Left forelimb (tissue), 1 donor: ENCODE measurements at places on chromosomes 13 and 19.
A peak's percentile ranks its signal among the peaks of the same experiment; 100 is the strongest.

DNA sequence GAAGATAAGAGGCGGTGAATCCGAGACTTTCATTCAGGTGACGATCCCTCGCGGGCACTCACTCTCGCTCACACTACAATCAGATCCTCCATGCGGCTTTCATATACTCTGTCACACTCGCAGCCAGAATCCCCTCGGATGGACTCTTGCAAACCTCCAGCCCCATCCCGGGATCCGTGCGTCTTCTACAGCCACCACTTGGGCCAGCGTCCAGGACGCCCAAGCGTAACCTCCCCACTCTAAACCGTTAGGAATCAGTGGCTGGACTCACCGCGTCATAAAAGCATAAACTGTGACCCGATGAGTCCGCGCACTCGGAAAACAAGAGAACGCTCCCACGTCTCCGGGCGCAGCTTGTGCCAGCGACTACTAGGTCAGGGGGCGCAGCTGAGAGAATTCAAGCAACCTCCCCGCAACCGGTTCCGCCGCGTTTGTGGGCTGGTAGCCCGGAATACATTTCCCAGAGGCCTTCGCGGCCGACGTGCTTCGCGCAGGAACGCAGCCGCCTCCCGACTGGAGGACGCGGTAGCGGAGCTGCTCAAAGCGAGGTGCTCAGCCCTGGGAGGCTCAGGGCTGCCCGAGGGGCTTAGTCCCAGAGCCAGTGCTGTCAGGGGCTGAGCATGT lies 27.6 kb downstream of the ZNF607 start:
- peak; percentile 91 for DNase-seq

- DNase-seq, result no peak
These were observed 10.2 kb downstream of the PPP2R1A start for GRCh38 chr19:52200044-52200443.

GRCh38 chr19:51124729-51125128 lies at the start of gene SIGLEC9:
Gene SIGLEC9 (plus strand): TSS chr19:51124906. CDS start chr19:51124975, 69 bp downstream.
- DNase-seq, result no peak

DNA sequence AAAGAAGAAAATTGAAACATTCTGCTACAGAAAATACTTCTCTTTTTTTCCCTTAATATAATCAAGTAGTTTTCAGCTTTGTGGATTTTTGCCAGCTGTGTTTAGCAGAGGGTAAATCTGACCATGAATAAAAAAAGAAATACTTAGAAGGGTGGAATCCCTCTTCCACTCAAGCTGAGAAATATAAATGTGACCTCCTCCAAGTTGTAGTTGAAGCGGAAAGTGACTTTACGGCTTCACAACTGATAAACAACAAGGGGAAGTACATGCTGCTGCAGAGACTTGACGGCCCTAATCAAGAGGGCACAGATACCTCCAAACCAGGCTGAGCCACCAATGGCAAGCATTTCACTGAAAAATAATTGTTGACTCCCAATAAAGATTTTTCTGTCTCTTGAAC lies 785.0 kb downstream of the SLITRK5 start:
- DNase-seq, result no peak

- no peak for DNase-seq
These were observed 7.4 kb upstream of the IGFL1 start for GRCh38 chr19:46221981-46222610.

DNA sequence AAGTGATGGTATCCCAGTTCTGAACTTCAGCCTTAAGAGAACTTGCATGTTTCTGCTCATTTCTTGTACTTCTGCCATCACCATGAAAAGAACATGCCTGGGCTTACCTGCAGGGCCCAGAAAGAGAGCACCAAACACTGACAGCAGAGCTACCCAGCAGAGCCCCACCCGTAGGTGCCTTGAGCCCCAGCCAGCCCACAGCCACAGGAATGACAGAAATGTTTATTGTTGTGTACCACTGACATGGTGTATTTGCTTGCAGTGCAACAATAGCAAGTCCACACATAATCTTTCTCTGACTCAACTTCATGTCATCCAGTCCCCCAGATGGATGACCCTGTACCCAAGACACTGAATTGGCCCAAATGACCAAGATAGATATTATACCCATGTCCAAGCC lies 195.2 kb downstream of the TSHZ3 start:
- DNase-seq, result no peak

DNA sequence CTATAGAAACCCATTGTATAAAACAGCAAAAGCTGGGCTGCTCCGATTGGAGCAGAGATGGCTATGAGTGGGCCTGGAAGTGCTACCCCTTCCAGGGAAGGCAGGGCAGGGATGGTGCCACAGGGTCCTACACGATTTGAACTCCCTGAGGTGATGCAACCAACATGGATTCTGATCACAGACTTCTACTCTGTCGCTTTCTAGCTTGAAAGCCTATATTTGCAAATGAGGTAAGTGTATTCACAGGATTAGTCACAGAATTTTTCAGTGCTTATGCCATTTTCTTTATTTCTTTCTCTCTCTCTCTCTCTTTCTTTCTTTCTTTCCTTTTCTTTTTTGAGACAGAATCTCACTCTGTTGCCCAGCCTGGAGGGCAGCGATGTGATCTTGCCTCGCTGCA lies 179.0 kb downstream of the SPRY2 start:
- DNase-seq, result no peak

DNA sequence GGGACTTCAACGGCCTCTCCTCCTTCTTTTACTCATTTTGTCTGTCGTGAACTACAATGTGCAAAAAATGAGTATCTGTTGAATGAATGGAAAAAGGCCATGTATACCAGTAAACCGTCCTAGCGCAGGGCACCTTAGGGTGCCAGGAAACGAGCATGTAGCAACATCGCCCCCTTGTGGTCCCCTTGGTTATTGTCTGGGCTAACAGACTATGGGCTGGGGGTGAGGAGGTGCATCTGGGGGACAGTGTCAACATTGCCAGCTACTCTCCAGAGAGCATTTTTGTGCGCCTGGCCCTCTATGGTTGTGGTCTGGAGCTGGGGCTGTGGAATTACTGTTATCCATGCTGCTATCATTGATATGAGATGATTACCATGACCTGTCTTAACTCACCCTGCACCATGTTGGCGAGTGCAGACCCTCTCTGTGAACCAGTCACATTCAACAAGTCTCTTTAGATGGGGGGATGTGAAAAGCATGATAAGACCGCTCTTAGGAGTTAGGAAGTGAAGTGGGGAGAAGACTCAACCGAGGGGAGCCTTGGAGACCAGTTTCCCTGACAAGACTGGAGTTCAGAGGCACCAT lies 22.8 kb upstream of the SIGLEC11 start:
- DNase-seq, result no peak

DNA sequence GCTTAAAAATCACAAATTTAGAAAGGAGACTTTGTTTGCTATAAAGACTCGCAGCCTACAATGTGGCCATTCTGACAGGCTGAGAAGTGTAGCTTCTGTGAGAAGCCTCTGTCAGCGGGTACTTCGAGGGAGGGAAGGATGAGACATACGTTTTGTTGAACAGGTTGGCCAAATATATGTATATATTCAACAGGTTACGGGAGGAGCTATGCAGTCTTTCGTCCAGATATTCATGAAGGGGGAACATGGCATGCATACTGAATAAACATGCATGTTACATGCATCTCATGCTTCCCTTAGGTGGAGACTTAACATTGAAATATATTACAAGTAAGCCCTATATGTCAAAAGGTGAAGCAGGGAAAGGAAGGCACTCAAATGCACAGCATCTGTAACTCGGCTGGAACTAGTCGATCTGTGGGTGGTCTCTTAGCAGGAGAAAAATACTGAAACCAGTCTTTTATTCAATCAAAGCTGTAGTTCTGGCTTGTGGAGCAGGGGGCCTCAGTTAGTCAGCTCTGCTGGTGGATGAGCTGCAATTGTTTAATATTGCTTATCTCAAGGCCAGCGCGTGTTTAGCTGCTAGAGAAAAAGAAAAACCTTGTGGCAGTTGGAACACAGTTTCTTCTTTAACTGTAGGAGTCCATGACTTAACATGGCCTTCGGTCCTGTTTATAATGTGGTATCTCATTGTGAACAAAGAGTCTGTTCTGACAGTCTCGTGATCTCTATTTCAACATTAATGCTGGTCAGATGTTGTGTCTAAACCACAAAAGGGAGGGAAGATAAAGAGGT lies 94.3 kb downstream of the FAM216B start:
- DNase-seq, result no peak

DNA sequence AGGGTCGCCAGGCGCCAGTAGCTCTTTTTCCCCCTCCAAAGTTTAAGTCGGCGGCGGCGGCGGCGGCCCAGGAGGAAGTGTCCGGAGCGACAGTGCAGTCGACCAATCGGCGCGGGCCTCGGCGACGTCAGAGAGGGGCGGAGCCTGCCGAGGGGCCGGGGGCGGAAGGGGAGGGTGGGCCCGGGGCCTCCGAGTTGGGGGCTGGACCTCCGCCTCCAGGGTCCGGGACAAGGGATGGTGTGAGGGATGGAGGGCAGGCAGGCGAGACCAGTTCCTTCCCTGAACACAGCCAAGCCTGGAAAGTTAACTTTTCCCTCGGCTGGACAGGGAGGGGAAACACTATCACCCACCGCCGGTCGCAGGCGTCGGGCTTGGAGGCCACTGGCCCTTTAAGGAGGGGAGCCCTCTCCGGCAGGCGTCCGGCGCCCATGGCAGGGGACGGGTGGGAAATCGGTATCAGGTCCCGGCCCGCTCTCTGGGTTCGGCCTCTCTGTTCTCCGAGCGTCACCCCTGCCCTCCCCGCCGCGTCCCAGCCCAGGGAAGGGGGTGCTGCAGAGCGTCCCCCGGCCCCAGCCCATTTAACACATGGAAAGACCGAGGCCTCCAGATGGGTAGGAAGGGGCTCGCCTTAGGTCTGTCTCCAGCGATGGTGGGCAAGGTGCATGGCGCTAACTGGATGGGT lies at the start of gene PRKD2:
TSS of gene PRKD2 (minus strand) at position 81 of the 682 bp plus-strand sequence. CDS start 744 bp downstream, outside the sequence.
- peak; percentile 97 for DNase-seq

GRCh38 chr13:102830646-102831045 lies 15.2 kb upstream of the ERCC5 start:
- no peak for DNase-seq

DNA sequence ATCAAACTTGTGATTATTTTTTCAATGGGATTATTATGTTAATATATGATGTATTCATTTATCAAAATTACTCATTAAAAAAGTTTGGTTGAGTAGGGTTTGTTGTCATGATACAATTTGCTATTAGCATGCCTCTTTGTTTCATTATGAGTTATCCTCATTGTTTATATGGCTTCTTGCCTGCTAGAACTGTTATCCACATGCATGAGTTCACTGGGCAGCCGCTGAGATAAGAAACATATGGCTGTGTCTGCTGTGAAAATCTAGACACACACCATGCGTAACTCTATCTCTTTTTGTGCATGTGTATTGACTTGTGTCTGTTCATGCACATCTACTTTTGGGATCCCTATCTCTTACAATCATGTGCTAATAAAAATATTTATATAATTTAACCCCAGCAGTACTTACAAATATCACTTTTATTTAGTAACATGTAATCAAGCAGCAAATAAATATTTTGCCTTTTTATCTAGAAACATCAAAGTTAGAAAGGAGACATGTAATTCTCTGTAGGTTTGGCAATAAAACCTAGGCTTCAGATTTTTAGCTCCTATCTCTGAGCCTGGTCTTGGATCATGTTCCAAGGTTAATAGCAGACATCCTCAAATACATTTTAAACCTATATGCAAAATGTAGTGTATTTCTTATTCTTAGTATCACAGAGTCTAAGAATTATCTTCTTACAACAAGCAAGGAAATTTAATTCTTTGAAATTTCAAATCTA lies 11.2 kb upstream of the KLF12 start:
- no peak for DNase-seq

- DNase-seq, result no peak
These were observed 633.9 kb upstream of the MIR17HG start for GRCh38 chr13:90713441-90714133.
